ENCODE measurements at places on chromosomes 5 and 9. TPM values are rescaled to one million over a fixed set of nuclear protein-coding genes. Genes with fewer than 3 reads are reported as not detected.

PCDHA1 gene
- polyA plus RNA-seq, result not detected

SLC45A2 gene
- 0.22 TPM for polyA plus RNA-seq

EGFL7 gene
- polyA plus RNA-seq, result 137 TPM

ITGA2 gene
- polyA plus RNA-seq, result 4.9 TPM

SLC46A2 gene
- polyA plus RNA-seq, result not detected

ATG12 gene
- polyA plus RNA-seq, result 26.3 TPM

THBS4 gene
- 1.8 TPM for polyA plus RNA-seq

PNPLA7 gene
- polyA plus RNA-seq, result 2.1 TPM

FCN2 gene
- 2.8 TPM for polyA plus RNA-seq

LHFPL2 gene
- polyA plus RNA-seq, result 1.8 TPM

CCDC192 gene
- not detected for polyA plus RNA-seq

SLC34A1 gene
- 211 TPM for polyA plus RNA-seq

RORB gene
- polyA plus RNA-seq, result 0.11 TPM

CTNND2 gene
- 0.15 TPM for polyA plus RNA-seq

C9orf50 gene
- 2.8 TPM for polyA plus RNA-seq

ITK gene
- polyA plus RNA-seq, result 0.11 TPM

SHC3 gene
- polyA plus RNA-seq, result 0.95 TPM

TYRP1 gene
- 10.0 TPM for polyA plus RNA-seq

ZNF883 gene
- polyA plus RNA-seq, result 2.9 TPM

TGFBI gene
- 36.4 TPM for polyA plus RNA-seq

NOXA1 gene
- polyA plus RNA-seq, result 19.1 TPM

PCDHB12 gene
- 0.77 TPM for polyA plus RNA-seq

ITGA1 gene
- polyA plus RNA-seq, result 13.3 TPM

MEF2C gene
- 5.3 TPM for polyA plus RNA-seq

RGP1 gene
- 11.0 TPM for polyA plus RNA-seq

DMRT3 gene
- not detected for polyA plus RNA-seq

DIPK1B gene
- polyA plus RNA-seq, result 22.6 TPM

PMPCA gene
- polyA plus RNA-seq, result 50.1 TPM

IL3 gene
- not detected for polyA plus RNA-seq

Measured in kidney (tissue), 22 donors.